AG08395 (cell line): ENCODE measurements at places on chromosomes 7 and 10.
A peak's percentile ranks its signal among the peaks of the same experiment; 100 is the strongest.

GRCh38 chr7:54839575-54840213 lies 80.7 kb upstream of the SEC61G start:
- peak; percentile 77 for DNase-seq

- no peak for DNase-seq
Observed at GRCh38 chr7:12469568-12469967, 65.9 kb upstream of the VWDE start.

DNA sequence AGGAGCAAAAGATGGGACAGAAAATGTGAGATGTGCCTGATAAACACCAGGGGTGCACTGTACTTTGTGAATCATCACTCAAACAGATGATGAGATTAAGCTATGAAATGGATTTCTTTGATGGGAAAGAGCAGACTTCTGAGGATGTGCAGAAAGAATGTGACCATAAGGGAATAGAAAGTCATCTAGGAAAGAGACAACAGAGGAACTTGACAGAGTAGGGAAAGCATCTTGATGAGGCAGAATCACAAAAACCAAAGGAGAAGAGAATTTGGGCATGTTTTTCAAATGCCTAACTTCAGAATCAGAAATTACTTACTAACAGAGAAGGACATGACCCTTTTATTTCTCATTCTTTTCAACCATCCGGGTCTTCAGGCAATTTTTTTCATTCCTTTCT lies 82.4 kb upstream of the LRRTM3 start:
- no peak for DNase-seq

GRCh38 chr7:158364451-158364850 lies 223.2 kb downstream of the PTPRN2 start:
- DNase-seq, result no peak

- DNase-seq, result no peak
Observed at GRCh38 chr10:71845410-71846405, 5.3 kb downstream of the PSAP start.
